Upper lobe of right lung (tissue), 1 donor: ENCODE measurements at places on chromosomes 6 and 20.
A peak's percentile ranks its signal among the peaks of the same experiment; 100 is the strongest.

DNA sequence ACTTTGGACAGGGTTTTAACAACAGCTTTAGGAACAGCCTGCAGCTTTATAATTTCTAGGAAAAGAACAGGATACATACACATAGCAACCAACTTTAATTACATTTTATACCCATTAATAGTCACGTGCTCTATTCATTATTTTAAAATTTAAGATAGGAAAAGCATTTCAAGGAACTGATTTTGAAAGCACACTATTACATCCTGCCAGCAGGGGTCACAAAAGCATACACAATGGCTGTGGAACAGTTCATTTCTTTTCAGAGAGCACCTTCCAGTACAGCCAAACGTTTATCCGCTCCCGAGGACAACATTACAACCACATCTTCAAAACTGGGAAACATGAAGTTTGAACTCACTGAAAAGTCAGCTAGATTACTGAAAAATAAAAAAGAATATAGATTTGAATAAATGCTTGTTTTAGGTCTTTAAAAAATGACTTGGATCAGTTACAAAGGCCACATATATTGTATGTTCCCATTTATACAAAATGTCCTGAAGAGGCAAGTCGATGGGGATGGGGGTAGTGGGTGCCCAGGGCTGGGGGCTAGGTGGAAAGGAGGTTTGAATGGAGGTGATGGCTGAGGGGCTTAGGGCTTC lies 104.6 kb upstream of the EXOC2 start:
- H3K4me3 ChIP-seq, result no peak overlapping the region
- no peaks in the 10 kb centered on the region for H3K27me3 ChIP-seq
- no peak overlapping the region for H3K27ac ChIP-seq
- H3K4me1 ChIP-seq, result no peaks in the 10 kb centered on the region
- DNase-seq, result no peak

- H3K27me3 ChIP-seq, result no peaks in the 10 kb centered on the region
- H3K27ac ChIP-seq, result no peak overlapping the region
- no peak for DNase-seq
- H3K4me3 ChIP-seq, result no peak overlapping the region
- H3K4me1 ChIP-seq, result no peaks in the 10 kb centered on the region
Measured at GRCh38 chr6:37582306-37582705, 82.6 kb upstream of the CCDC167 start.

DNA sequence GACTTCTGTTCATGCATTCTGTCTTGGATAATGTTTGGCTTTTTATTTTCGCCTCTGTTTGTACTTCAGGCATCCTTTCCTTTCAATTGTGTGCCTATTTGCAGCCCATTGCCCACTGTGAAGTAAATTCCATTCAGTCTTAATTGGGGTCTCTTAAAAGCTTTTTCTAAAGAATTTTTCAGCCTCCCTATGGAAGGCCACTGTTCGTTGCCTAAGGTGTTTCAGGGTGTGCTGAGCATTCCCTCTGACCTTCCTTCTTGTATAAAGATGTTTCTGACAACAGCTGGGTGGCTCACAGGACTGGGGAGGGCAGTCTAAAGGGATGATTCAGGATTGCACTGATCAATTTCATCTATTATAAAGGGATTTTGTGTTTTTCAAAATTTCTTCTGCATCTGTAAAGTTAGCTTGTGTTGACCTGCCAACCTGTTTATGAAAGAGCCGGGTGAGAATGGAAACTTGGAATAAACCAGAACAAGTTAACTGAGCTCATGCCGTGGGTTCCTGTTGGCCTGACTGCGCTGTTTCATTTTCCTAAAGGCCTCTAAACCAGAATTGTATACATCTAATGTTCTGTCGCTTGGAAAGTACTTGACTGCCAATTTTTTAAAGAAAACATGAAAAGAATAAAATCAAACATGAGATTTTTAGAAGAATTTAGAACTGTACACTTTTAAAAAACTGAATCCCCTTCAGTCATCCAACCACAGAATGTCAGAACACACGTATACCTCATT lies 14.3 kb downstream of the PHACTR2 start:
- H3K27ac ChIP-seq, result peak overlapping the region; percentile 31
- H3K36me3 ChIP-seq, result no peaks in the 10 kb centered on the region
- no peaks in the 10 kb centered on the region for H3K27me3 ChIP-seq
- peaks cover 77% of the 10 kb centered on the region for H3K4me1 ChIP-seq
- H3K4me3 ChIP-seq, result no peak overlapping the region
- DNase-seq, result no peak

GRCh38 chr6:52499681-52500236 lies 77.1 kb downstream of the TRAM2 start:
- no peak overlapping the region for H3K4me3 ChIP-seq
- DNase-seq, result no peak
- H3K27ac ChIP-seq, result no peak overlapping the region
- H3K27me3 ChIP-seq, result no peaks in the 10 kb centered on the region

- no peak for DNase-seq
- H3K4me3 ChIP-seq, result no peak overlapping the region
- H3K4me1 ChIP-seq, result peaks cover 33% of the 10 kb centered on the region
- H3K27me3 ChIP-seq, result no peaks in the 10 kb centered on the region
Measured at GRCh38 chr6:53067849-53068361, 2.7 kb downstream of the FBXO9 start.
